ENCODE measurements at places on chromosomes 2 and 18.

- no peak for DNase-seq
Observed at GRCh38 chr2:223909001-223909741, 36.0 kb downstream of the WDFY1 start.

DNA sequence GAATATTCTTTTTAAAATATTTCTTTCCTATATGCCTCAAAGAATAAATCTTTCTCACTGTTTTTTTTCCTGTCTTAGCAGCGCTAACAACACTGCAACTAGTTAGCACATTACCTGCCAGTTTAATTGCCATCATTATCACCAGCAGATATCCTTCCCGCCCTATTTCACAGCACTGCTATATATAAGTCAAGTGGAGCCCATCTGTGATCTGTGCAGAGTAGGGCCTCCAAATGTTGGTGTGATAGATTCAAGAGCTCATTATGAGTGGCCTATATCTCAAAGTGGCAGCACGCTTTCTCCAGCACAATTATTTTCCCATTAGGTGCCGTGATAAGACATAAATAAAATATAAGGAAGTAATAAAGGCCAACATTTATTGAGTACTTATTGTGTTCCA, 19.8 kb upstream of the RGPD4 start:
- DNase-seq, result peak; percentile 76

- DNase-seq, result no peak
Observed at GRCh38 chr18:24785019-24785418, 324.6 kb downstream of the HRH4 start.

- DNase-seq, result no peak
Observed at GRCh38 chr2:204982303-204982702, 437.0 kb downstream of the PARD3B start.

GRCh38 chr2:15813481-15814266, 126.7 kb upstream of the MYCN start:
- DNase-seq, result no peak

DNA sequence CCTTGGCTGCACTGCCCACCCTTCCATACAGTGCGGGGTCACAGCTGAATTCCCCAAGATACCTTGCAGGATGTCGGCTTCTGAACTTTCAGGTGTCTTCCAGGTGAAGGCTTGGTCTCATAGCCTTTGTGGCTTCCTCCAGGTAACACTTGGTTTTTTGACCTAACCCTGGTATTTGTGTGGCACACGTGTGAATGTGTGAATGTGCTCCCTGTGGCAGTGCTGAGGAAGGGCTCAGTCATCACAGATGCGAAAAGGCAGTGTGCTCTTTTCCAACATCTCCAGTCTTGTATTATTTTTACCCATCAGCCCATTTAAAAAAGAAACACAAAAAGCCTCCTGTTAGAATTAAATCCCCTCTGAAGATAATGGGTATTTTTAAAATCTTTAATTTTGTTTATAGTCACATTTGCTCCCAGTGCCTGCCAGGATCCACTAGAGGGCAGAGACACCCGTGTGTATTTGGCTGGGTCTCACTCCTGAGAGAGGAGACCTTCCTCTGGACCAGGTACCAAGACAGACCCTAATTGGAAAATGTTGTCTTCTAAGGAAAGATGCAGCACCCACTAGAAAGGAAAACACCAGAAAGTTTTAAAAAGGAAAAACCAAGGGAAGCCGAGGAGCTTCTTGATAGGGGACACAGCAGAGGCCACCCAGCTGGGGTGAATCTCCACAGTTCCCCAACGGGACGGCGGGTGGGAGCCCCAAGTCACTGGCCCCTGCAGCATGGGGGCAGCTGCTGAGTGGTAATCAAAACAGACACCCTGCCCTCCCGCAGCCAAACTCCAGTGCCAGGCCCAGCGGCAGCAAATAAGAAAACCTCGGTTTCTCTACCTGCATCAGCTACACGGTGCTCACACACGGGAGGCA, 27.7 kb downstream of the FAM110C start:
- no peak for DNase-seq

GRCh38 chr2:127618551-127619202, 27.3 kb upstream of the GPR17 start:
- no peak for DNase-seq

DNA sequence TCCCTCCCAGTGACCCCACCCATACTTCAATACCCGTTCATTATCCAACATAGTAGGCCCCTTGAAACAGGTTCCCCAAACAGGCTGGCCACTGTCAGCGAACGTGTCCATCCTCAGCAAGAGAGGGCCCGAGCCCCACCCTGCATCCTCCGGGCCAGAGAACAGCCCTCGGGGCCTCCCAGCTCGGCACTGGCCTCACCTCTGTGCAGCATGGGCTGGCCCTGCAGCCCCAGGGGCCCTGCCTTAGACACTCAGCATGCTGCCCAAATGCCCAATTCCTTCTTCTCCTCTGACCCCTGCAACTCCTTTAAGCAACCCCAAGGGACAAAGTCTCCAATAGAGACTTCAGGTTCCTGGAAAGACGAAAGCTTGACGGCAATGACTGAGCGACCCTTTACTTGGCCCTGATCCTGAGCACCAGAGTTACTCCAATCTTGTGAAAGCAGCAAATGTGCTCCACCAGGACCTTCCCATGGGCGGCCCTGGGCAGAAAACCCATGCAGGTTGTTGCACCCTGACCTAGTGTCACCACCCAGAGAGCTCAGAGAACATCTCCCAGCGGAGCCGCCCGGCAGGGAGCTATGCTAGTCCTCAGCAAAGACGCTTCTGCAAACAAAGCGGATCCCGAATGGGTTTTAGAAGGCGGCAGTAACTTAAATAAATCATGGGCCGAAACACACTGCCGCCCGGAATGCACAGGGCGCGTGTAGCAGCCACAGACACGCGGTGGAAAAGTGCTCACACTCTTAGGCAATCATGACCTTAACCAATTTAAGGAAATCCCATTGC, 782 bp downstream of the COL6A3 start:
- no peak for DNase-seq

- no peak for DNase-seq
Observed at GRCh38 chr2:99425022-99425421, 64.8 kb downstream of the REV1 start.

GRCh38 chr18:78645216-78645615, 334.4 kb upstream of the SALL3 start:
- no peak for DNase-seq

DNA sequence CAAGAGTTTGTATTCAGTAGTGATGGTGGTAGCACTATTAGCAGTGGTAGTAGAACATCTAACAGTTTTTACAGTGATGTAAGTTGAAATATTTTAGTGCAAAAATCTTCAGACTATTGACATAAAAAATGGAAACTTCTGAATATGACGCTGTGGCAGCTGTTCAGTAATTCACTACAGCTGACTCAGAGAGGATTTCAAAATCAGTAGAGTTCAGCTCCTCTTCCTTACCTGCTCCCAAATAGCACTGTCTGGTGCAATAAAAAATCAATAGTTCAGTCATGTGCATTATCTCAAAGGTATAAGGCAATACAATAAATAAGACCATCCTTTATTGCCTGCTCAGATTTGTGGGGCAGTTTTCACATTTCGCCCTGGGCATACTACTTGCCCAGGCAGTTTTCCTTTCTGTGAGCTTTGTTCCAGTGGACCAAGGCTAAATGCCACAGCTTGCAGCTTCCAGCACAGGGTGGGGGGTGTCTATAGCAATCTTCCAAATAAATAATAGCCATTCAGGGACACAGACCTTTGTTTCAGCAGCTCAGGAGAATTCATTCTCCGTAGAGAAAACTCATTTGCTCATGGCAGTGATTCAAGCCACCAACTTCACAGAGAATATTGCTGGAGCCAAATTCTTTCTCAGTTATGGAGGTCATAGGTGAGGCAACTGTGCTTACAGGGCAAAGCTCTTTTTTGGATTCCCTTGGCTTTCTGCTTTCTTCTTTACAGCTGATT, 33.9 kb upstream of the GORASP2 start:
- no peak for DNase-seq

- no peak for DNase-seq
Observed at GRCh38 chr2:19035238-19035637, 323.2 kb downstream of the OSR1 start.

DNA sequence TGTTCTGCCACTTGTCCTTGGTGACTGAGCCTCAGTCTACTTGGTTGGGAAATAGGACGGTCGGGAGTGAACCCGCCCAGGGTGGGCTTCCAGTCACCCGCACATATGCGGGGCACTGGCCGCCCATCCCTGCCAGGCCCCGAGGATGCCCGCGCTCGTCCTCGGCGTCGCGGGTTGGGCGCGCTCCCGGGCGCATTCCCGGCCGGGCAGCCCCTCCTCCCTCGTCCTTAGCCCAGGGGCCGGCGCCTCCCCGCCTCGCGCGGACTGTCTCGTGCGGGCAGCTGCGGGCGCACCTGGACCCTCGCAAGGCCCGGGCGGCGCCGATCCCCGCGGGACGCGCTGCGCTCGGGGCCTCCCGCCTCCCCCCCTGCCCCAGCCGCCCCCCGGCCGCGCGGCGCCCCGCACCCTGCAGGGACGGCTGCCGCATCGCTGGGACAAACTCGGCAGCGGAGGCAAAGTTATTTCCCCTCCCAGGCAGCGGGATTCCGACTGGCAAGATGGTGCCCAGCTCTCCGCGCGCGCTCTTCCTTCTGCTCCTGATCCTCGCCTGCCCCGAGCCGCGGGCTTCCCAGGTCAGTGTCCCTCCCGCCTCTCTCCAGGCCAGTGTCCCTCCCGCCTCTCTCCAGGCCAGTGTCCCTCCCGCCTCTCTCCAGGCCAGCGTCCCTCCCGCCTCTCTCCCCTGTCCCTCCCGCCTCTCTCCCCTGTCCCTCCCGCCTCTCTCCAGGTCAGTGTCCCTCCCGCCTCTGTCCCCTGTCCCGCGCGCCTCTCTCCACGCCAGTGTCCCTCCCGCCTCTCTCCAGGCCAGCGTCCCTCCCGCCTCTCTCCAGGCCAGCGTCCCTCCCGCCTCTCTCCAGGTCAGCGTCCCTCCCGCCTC, at the start of gene FBLN7:
FBLN7 (plus strand) TSS at position 227 of the 874 bp plus-strand sequence; CDS start at position 498, 271 bp downstream.
- no peak for DNase-seq

- DNase-seq, result no peak
Observed at GRCh38 chr2:85588645-85589044, 4.4 kb downstream of the VAMP5 start.

- no peak for DNase-seq
Observed at GRCh38 chr2:226526716-226527115, 272.9 kb downstream of the IRS1 start.

- DNase-seq, result no peak
Observed at GRCh38 chr18:30991397-30991796, 51.1 kb downstream of the DSC3 start.

- no peak for DNase-seq
Observed at GRCh38 chr2:228556717-228557116, 375.2 kb upstream of the SPHKAP start.

- DNase-seq, result no peak
Observed at GRCh38 chr2:173030561-173031490, 44.8 kb upstream of the MAP3K20 start.

- no peak for DNase-seq
Observed at GRCh38 chr2:858646-859045, 92.0 kb upstream of the SNTG2 start.
